ENCODE measurements at places on chromosomes 4 and X. TPM values are rescaled to one million over a fixed set of nuclear protein-coding genes. Genes with fewer than 3 reads are reported as not detected.

DNA sequence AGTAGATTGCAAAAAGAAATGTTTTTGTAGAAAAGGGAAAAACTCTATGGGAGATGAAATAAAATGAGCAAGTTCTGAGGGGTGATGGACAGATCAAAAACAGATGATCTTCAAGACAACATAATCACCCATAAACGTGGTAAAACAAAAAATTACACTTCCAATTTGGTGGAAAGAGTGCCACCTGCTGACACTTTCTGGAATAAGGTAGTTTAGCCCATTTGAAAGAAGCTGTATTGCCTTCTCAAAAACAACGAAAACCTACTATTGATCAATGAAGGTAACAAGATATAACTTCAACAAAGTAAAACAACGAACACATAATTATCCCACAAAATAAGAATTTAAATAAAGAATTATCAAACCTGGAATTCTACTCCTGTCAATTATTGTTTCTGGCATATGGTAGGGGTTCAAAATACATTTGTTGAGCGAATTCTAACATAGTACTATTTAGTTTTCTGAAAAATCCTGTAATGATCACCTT, 2.5 kb downstream of the COQ2 start:
- H3K27ac ChIP-seq: no peak overlapping the region
- no peaks in the 10 kb centered on the region for H3K36me3 ChIP-seq
- H3K4me3 ChIP-seq: no peak overlapping the region

Gene MAGEC3
- not detected for total RNA-seq

DNA sequence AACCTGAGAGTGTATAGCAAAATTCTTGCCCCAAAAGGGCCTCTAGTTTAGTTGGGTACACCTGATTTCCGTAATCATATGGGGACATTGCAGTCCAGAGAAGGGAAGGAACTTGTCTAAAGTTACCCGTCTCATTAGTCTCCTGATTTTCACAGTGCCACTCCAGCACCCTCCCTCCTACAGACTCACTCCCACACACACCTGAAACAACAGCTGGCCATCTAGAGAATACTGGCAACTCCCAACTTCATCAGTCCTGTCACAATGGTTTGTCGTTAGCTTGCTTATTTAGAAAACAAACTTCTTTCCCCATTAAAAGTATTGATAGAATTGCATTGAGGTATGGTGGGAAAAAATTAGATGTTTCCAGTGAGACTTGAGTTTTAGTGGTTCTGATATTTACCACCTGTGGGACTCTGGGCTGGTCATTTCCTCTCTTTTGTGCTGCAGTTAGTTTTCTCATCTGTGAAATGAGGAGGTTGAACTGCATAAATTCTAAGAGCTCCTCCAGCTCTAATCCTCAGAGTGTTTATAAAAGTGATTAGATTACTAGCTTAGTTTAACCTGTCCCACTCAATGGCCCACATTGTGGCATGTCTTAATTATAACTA, 1.7 kb downstream of the IL13RA1 start:
- no peak for DNase-seq
- H3K27me3 ChIP-seq: no peaks in the 10 kb centered on the region
- peaks cover 38% of the 10 kb centered on the region for H3K4me1 ChIP-seq
- peak overlapping the region; percentile 73 for H3K4me3 ChIP-seq
- H3K36me3 ChIP-seq: no peaks in the 10 kb centered on the region

Gene C4orf51
- not detected for total RNA-seq

DNA sequence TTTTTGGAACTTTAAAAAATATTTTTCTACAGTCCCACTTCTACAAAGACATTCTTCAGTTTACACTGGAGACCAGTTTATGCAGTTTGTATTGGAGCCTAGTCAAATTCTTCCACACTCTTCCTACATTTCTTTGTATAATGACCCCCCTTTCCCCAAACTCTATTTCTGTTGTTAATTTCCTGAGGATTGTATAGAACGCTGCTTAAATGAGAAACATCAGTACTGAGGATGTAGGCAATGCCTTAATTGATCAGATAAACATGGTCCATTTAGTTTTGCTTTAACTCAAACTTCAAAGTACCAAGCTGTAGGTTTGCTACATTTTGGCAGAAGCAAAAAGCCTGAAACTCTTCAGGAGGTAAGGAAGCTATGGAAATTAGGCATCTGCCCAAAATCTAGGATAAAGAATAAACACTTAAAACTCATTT, 155.5 kb downstream of the SLC7A11 start:
- no peak for DNase-seq
- H3K36me3 ChIP-seq: no peaks in the 10 kb centered on the region
- H3K27me3 ChIP-seq: no peaks in the 10 kb centered on the region

Gene GAGE12H
- not detected for total RNA-seq

GRCh38 chrX:88903989-88904718, 157.1 kb downstream of the CPXCR1 start:
- H3K27ac ChIP-seq: no peak overlapping the region
- no peaks in the 10 kb centered on the region for H3K4me1 ChIP-seq
- no peaks in the 10 kb centered on the region for H3K36me3 ChIP-seq
- no peaks in the 10 kb centered on the region for H3K27me3 ChIP-seq

- H3K36me3 ChIP-seq: no peaks in the 10 kb centered on the region
- H3K27me3 ChIP-seq: no peaks in the 10 kb centered on the region
- H3K4me3 ChIP-seq: no peak overlapping the region
Observed at GRCh38 chrX:81257817-81258216, 55.9 kb downstream of the SH3BGRL start.

- no peak overlapping the region for H3K27ac ChIP-seq
- no peaks in the 10 kb centered on the region for H3K27me3 ChIP-seq
- DNase-seq: no peak
- H3K4me1 ChIP-seq: no peaks in the 10 kb centered on the region
Observed at GRCh38 chr4:138189206-138189605, 52.9 kb downstream of the SLC7A11 start.

Gene DOK7
- 4.2 TPM for total RNA-seq

DNA sequence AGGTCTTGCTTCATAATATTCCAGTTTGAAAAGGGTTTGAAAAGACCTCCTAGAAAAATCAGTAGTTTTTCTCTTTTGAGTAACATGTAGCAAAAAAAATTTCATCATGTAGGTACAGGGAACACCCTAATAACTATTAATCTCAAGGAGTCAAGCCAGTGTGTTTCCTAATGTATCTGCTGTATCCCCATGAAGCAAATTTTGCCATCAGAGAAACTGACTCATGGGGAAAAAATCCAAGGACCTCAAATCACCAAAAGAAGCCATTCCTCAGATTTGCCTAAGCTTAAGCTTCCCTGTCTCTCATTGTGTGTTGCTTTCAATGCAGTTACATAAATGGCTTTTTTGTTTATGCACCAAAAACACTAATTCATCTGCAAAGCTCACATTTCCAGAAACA, 29.7 kb downstream of the F9 start:
- peaks cover 19% of the 10 kb centered on the region for H3K27me3 ChIP-seq
- no peaks in the 10 kb centered on the region for H3K36me3 ChIP-seq
- no peak overlapping the region for H3K4me3 ChIP-seq
- no peaks in the 10 kb centered on the region for H3K4me1 ChIP-seq
- H3K27ac ChIP-seq: no peak overlapping the region
- no peak for DNase-seq

Gene TMEM144
- 20.4 TPM for total RNA-seq

DNA sequence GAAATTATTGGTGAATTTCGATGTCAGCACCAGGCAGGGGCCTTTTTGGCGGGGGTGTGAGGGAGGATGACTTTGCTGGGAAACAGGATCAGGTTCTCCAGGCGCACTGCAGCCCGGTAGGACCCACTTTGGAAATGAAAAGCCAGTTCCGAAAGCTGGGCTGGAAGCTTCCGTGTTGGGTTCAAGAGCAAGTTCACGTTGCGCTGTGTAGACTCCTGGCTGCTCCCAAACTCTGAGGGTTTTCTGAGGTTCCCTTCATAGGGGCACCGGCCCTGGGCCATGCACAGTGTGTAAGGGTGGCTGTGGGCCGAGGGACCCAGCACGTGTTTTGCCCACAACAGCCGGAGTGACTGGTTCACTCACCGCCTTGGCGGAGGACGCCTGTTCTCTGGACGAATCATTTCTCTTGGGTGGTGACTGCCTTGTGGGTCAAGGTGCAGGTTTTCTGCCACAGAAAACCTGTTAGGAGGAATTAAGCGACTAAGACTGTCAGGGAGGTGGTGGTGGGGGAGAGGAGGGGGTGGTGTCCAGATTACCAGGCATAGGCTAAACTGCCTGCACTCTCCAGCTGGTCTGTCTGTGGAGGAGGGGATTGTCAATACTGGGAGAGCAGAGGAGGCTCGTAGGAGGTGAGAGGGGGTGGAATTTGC, 8.0 kb downstream of the SHOX start:
- peaks cover 70% of the 10 kb centered on the region for H3K27me3 ChIP-seq
- no peak overlapping the region for H3K4me3 ChIP-seq
- no peak overlapping the region for H3K27ac ChIP-seq
- no peaks in the 10 kb centered on the region for H3K4me1 ChIP-seq
- no peak for DNase-seq

- DNase-seq: no peak
- H3K36me3 ChIP-seq: no peaks in the 10 kb centered on the region
- no peaks in the 10 kb centered on the region for H3K27me3 ChIP-seq
- H3K27ac ChIP-seq: no peak overlapping the region
Observed at GRCh38 chr4:130233377-130234047, 1137.6 kb downstream of the C4orf33 start.
